NCI-H1930 (cell line): ENCODE measurements at places on chromosomes 7 and 10.

DNA sequence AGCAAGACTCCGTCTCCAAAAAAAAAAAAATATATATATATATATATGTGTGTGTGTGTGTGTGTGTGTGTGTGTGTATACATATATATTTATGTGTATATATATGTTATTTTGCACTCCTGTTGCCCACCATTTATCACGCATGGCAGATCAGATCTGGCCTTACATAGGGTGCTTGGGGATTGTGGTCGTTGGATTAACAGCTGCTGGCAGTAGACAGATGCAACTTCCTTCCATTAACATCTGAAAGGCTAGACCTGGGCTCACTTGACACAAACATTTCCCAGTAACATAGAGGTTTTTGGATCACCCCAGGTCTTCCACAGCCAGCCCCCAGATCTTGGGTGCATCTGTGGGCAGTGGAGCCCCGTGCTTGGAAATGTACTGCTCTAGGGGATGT is 40.8 kb upstream of the DLD start:
- DNase-seq: no peak

DNA sequence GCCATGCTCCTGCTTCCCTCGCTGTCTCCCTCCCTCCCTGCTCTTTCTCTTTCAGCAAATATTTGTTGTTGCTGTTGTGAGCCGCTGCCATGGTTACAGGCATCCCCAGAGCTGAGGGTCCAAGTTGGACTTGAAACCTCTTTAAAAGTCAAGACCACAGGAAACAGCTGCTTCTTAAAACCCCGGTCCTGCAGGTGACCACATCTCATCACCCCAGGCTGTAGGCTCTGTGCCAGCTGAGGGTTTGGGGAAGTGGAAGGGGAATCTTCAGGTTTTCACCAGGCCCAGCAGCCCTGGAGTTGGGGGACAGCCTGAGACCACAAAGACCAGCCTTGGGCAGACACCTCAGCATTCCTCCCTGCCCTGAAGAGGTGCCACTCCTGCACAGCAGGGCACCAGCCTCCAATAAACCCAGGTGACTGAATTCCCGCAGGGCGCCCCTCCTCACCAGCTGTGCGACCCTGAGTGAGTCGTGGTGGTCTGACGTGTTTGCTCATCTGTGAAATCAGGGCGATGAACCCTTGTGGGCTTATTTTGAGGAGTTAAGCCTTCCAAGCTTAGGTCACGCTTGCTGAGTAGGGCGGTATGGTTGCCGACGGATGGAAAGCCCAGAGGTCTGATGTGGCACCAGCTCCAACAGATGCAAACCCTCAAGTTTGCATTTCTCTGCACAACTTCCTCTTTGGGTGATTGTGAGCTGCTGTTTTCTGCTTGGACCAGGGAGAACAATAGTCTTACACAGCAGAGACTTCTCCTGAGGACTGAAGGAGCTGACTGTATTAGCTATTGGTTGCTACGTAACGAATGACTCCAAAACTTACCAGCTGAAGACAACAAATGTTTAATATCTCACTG is 24.8 kb downstream of the NPTX2 start:
- DNase-seq: no peak

DNA sequence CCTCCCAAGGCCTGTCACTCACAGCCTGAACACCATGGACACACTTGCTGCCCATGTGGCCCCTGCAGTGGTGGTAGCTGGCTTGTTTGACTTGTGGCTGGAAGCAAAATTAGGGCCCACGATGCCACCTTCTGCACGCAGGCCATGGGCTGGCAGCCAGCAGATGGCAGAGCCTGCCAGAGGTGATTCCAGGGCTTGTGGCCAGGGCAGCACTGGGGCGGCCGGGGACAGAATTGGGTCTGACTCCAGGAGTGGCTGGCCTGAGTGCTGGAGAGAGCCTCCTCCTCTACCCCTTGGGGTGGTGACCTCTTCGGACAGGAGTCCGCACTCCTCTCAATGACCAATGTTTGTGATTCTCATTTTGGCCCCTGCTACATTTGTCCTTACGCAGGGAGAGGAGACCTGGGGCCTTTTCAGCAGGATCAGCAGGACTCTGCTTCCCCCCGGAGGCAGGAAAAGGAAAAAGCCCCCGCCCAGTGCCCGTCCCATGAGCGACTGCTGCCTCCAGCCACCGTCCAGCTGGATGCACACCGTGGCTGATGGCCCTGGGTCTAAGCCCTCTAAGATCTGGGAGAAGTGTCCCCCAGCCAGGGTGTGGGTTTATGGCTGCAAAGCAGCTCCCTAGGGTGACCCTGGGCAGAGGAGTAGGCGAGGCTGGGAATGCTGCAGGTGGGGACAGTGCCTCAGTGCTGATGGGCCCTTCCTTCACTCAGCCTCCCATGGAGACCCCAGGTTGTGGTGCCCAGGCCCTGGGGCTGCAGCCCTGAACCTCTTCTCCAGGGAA is 26.5 kb downstream of the DNAJB12 start:
- no peak for DNase-seq

- DNase-seq: no peak
These were observed 361.0 kb downstream of the FRMD4A start for GRCh38 chr10:13969792-13970140.

- DNase-seq: no peak
These were observed 174.2 kb upstream of the INHBA start for GRCh38 chr7:41877118-41877517.

GRCh38 chr10:74585231-74586087 is 240.9 kb upstream of the KAT6B start:
- peak; percentile 73 for DNase-seq

GRCh38 chr7:11127114-11127785 is 153.6 kb downstream of the PHF14 start:
- no peak for DNase-seq

- no peak for DNase-seq
These were observed 10.4 kb upstream of the ZMYND11 start for GRCh38 chr10:124874-125273.
